ENCODE measurements at places on chromosomes 2 and 18.
A peak's percentile ranks its signal among the peaks of the same experiment; 100 is the strongest.

GRCh38 chr2:8281950-8282857, 399.7 kb upstream of the ID2 start:
- DNase-seq: no peak

DNA sequence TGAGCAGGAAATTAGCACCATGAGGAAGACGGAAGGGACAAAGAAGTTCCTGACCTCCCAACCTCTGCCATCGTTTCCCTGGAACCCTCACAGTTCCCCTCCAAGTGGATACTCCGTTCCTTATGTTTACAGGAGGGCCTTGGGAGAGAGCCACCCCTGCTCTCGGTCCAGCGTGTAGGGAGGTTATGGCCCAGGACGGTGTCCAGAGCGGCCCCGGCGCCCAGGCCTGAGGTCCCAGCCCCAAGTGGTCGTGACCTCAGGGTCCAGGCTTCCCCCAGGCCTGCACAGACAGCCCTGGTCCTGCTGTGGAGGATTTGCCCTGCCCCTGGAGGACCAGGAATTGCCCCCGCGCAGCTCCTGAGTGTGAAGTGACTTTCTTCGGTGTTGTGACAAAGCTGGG, 61.8 kb upstream of the RBM44 start:
- DNase-seq: no peak

DNA sequence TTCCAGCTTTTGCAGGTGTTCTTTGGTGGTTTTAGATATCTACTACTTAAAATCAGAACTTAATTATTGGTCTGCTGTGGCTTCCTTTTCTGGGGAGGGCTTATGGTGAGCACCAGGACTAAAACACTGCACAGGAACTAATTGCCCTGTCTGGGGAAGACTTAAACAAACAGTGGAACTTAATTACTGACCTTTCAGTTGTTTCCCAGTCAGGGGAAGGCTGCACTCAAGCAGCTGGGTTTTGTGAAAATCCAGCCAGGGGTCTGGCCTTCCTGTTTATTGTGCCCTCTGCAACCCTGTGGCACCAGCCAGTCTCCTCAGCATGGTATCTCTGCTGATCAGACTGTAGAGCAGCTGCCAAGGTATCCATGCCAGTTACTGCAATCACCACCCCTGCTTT, 398.2 kb downstream of the ADCYAP1 start:
- DNase-seq: no peak

DNA sequence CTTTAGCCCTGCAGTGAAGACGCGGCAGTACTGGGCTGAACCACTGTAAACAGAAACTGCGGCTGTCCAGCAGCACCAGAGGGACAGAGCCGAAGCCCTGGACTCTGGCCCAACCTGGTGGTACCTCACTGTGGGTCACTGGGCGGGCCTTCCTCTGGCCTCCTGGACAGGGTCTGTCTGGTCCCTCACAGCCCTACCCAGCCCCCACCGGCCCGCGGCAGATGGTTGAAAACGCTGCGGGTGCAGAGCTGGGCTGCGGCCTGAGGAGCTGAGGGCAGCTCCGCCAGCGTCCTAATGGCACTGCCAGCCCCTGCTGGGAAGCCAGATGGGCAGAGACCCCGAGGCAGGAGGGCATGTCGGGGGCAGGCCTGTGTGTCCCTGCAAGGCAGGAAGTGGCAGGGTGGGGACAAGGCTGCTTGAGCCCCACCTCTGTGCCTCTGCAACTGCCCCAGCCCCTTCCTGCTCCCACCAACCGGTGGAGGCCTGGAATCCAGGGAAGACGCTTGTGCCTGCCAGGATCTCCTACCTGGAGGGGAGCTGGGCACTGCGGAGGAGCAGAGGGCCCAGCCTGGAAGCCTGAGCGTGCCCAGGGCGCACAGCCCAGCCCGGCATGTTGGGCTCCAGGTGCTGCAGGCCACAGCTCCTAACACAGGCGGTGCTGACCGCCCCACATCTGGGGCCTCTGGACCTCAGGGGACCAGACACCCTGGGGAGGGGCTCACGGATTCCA, 36.3 kb downstream of the HS6ST1 start:
- DNase-seq: no peak

GRCh38 chr2:46980786-46981573, 65.4 kb upstream of the MCFD2 start:
- no peak for DNase-seq

- no peak for DNase-seq
Measured at GRCh38 chr2:116444256-116444872, 1370.1 kb upstream of the DDX18 start.

DNA sequence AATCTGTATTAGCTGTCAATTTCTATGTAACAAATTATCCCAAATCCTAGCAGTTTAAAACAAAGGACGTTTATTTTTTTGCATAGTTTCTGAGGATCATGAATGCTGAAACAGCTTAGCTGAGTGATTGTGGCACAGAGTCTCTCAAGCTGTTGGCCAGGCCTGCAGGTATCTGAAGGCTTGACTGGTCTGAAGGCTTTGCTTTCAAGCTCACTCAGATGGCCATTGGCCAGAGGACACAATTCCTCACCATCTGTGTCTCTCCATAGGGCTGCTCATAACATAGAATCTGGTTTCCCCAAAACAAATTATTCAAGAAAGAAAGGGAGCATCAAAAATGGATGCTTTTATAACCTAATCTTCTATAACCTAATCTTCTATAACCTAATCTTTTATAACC, 33.7 kb downstream of the UNC80 start:
- no peak for DNase-seq

GRCh38 chr18:44128365-44128764, 552.3 kb upstream of the SETBP1 start:
- peak; percentile 22 for DNase-seq

- no peak for DNase-seq
Measured at GRCh38 chr2:31296641-31297287, 62.8 kb downstream of the EHD3 start.

- DNase-seq: peak; percentile 89
Measured at GRCh38 chr18:23784832-23785245, 95.6 kb downstream of the LAMA3 start.

DNA sequence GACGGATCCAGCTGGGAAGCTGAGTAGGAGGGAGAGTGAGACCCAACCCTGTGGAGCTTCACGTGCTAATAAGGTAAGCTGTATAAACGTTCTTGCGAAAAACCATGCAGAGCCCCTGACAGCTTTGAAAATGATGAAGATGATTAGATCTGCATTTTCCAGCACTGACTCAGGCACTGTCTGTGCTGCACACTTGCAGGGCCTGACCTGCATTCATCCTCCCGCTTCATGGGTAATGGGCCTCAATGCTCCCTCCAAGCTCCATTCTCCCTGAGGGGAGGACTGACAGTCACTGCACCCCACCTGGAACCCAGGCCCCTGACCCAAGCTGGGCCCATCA, 205.4 kb downstream of the TMEM163 start:
- DNase-seq: no peak

DNA sequence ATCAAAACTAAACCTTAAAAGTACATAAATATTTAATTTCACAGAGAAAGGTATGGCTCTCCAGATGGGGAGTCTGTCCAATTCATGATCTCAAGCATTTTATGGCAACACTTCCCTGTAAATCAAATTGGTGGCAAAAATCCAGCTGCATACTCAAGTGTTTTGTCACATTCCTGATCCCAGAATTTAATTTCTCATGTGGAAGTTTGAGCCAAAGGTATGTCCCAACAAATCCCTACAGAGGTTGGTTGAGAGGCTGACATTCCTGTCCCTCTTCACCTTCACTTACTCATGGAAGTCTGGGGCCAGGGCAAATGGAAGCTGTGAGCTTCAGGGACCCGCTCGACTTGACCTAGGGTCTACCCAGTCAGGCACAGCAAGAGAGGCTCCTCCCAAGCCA, 17.7 kb downstream of the KLF7 start:
- DNase-seq: peak; percentile 57

- DNase-seq: peak; percentile 86
Measured at GRCh38 chr2:9638532-9638931, 7.7 kb upstream of the YWHAQ start.

GRCh38 chr2:63876311-63876710, 34.6 kb downstream of the UGP2 start:
- DNase-seq: no peak

DNA sequence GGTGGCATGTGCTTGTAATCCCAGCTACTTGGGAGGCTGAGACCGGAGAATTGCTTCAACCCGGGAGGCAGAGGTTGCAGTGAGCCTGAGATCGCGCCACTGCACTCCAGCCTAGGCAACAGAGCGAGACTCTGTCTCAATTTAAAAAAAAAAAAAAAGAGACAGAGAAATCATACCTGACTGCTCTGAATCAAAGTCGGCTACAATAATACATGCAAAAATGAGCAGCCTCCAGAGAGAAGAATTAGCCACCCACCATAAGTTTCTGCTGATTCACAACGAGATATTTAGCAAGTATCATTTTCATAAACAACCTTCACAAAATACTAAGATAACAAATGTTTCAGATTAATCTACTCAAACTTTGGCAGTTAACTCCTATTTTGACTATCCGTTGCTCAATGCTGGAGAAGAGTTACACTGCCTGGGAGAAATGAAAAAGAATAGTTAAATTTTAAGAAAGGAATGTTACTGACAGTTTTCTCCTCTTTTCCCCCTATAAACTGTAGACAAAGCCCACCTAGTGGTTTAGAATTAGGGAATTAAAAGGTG, 1.5 kb downstream of the OSBPL1A start:
- no peak for DNase-seq

DNA sequence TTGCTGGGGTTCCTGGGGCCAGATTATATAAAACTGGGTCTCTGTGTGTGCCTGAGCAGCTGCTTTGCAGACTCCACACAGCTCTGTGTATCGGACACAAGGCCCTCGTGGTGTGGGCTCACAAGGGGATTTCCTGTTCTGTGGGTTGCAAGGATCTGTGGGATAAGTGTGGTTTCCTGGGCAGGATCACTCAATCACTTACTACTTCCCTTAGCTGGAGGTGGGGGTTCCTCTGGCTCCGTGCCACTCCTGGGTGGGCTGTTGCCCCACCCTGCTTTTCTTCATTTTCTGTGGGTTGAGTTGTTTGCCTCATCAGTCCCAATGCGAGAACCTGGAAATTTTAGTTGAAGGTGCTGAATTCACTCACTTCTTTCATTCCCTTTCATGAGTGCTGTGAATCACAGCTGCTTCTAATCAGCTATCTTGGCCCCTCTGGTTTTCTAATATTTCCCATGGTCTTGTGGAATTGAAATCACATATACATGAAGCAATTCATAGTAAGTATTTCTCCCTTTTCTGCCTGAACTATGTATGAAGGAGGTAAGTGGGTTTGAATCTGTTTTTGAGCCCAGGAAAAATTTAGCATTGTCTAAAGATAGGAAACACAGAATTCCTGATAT, 196.3 kb downstream of the DCDC2C start:
- DNase-seq: no peak

GRCh38 chr18:35060122-35060815, 19.1 kb downstream of the MAPRE2 start:
- DNase-seq: no peak

- DNase-seq: no peak
Measured at GRCh38 chr18:57431467-57432080, 3.6 kb upstream of the ONECUT2 start.

DNA sequence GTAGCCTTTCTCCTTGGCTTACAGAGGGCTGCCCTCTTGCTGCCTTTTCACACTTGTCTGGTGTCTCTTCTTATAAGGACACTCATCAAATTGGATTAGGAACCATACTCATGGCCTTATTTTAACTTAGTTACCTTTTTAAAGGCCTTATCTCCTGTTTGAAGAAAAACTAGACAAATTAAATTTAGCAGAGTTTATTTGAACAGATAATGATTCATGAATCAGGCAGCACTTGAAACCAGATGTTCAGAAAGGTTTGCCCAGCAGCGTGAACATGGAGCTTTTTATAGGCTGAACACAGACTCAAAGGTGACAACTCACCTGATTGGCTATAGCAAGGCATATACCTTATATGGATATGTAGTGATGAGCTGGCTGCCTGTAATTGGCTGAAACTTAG, 238.0 kb downstream of the GULP1 start:
- DNase-seq: no peak

GRCh38 chr18:14086458-14087231, 45.6 kb downstream of the ZNF519 start:
- DNase-seq: peak; percentile 8

DNA sequence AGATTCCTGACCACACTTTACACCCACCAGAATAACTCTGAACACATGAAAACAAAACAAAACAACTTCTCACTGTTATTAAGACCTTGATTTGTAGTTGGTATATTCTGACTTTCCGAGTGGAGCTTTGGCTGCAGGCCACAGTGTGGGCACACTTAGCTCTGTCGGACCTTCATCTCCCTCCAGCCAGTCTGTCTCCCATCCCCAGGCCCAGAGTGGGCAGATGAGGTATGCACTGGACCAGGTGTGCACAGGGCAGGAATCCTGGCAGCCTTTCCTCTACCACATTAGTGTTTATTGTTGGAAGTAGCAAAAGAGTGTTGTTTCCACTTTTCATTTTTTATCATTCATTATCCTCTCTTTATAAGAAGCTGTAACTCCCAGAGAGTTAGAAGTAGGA, 219.5 kb upstream of the TPO start:
- DNase-seq: no peak

GRCh38 chr2:130335226-130335625, 7.5 kb upstream of the IMP4 start:
- DNase-seq: no peak

DNA sequence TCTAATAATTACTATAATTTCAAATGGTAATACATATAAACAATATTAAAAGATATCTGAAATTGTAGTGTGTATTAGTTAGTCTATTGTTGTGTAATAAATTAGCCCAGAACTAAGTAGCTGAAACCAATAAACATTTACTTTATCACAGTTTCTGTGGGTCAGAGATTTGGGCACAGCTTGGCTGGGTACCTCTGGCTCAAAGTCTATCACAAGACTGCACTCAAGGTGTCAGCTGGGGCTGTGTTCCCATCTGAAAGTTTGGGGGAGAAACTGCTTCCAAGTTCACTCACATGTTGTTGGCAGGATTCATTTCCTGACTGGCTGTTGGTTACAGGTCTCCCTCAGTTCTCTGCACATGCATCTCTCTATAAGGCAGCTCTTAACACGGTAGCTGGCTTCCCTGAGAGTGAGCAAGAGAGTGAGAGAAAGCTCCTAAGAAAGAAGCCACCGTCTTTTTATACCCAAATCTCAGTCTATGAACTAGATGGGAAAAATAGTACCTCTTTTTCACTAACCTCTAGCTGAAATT, 25.6 kb upstream of the WIPF1 start:
- DNase-seq: no peak

DNA sequence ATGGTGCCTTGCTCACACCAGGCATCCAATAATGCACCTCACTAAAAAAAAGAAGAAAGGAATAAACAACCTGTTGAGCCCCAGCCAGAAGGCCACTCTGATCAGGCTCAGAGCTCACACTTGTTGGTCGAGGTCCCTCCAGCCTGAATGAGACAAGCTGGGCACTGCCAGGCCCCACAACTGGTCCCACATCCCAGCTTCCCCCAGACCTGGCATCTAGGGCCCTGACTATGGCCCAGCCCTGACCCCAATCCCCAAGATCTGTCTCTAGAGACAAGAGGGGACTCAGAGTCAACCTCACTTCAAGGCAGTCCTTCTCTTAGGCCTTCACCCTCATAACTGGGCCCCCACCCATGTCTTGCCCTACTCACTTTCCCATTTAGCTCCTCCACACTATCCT, 22.4 kb downstream of the TEX51 start:
- no peak for DNase-seq

- DNase-seq: no peak
Measured at GRCh38 chr2:236485519-236485918, 84.1 kb upstream of the ACKR3 start.

- peak; percentile 40 for DNase-seq
Measured at GRCh38 chr2:235854276-235854675, 313.9 kb downstream of the GBX2 start.

Data from NCI-H226 (cell line).